ENCODE measurements at places on chromosomes 1 and 21.

DNA sequence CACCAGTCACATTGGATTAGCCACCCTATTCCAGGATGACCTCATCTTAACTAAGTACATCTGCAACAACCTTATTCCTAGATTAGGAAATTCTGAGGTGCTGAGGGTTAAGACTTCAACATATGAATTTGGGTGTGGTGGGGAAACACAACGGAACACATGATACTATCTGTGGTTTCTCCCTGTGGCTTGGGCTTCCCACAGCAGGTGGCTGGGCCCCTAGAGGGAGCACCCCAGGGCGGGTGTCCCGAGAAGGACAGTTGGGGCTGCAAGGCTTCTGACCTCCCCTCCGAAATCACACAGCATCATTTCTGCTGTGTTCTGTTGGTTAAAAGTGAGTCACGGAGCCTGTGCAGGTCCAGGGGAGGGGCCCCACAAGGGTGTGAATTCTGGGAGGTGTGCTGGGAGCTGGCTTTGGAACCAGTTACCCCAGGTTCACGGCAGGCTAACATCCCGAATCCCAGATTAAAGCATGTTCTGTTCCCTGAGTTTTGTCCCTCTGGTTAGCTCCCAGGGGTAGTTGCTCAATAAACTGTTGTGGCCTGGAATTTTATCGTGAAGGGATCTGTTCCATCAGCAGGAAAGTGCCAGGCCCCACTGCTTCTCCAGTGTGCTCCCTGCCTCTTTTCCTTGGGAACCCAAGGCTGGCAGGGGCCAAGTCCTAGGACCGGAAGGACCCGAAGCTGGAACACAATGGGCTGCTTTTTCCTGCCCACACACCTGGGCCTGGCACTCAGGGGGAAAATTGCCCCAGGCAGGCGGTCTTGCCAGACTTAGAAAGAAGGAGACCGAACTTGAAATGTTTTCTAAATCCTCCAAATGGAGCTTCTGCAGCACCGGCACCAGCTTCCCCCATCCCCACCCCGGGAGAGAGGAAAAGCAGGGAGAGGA lies 154.0 kb upstream of the WNT4 start:
- DNase-seq = no peak

DNA sequence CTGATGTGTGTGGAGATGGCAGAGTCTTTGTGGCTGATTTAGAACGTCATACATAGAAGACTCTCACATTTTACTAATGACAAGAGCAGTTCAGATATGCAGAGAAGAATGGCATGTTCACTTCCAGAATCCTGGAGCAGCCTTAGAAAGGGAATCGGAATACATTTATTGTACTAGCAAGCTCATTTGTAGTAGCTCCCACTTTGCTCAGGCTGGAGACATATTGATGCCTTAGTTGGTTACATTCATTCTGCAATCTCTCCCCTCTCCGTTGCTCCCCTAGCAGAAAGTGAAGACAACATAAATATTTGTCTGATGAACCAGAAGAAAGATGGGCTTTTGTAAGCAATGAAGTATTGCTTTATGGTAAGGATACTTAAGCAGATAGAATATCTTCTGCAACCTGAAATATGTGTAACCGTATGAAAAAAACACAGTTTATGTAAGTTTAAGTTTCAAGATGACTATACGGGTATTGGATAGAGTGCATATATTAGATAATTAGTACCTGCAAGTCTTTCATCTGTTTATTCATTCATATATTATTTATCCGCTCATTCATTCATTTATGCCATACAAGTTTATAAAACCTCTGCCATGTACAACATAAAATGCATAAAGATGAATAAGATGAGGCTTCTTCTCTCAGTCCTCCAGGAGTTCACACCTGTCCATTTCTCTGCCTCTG lies 135.7 kb downstream of the CNIH3 start:
- DNase-seq = no peak

DNA sequence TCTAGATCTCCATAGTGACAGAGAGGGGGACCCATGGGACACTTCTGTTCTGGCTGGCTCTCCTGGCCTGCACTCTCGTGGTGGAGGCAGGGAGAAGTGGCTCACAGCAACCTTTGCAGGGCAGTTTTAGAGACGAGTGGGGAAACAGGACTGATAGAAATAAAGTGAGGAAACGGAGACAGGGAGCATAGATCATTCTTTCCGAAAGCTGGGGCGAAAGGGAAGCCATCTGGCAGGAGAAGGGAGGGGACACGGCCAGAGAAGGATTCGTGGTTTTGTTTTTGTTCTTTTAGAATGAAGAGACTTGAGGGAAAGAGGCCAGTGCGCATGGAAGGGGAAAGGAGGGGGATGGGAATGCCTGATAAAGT lies 3.5 kb downstream of the TIE1 start:
- DNase-seq = no peak

- DNase-seq = no peak
These were observed 34.6 kb downstream of the DPYD start for GRCh38 chr1:97886199-97886598.

DNA sequence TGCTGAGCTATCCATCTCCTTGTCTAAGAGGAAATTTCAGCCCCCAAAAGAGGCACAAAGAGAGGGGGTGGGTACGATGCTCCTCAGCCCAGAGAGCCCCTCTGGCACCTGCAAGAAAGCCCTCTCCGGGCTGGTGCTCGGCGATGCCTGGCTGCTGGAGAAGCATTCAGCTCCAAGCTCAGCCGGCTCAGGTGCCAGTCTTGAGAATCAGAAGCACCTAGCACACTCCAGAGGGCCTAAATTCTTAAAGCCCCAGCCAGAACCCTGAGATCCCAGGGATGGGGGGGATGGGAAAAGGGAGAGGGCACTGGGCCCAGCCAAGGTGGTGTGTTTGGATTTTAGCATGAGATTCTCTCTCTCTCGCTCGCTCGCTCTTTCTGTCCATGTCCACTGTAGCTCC lies 2.9 kb downstream of the GRIK3 start:
- DNase-seq = no peak

- DNase-seq = no peak
These were observed 29.4 kb upstream of the IFNLR1 start for GRCh38 chr1:24216276-24217074.

- DNase-seq = no peak
These were observed 150.3 kb downstream of the PEX14 start for GRCh38 chr1:10625076-10625475.

GRCh38 chr1:235913311-235913710 lies 46.6 kb upstream of the LYST start:
- no peak for DNase-seq

DNA sequence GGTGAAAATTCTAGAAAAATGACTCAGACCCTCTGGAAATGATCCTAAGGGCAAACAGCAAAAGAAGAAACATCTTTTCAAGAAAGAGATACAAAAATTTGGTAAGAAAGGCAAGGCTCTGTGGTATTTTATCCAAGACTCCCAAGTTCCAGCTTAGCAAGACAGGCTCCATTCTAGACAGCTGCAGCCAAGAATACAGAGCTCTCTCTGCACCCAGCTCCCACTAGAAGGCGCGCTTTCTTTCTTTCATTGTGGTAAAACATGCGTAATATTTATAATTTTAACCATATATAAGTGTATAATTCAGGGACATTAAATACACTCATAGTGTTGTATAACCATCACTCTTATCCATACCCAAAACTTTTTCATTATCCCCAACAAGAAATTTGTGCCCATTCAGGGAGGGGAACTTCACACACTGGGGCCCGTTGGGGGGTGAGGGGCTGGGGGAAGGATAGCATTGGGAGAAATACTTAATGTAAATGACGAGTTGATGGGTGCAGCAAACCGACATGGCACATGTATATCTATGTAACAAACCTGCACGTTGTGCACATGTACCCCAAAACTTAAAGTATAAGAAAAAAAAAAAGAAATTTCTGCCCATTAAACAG lies 2.2 kb upstream of the HFM1 start:
- no peak for DNase-seq

DNA sequence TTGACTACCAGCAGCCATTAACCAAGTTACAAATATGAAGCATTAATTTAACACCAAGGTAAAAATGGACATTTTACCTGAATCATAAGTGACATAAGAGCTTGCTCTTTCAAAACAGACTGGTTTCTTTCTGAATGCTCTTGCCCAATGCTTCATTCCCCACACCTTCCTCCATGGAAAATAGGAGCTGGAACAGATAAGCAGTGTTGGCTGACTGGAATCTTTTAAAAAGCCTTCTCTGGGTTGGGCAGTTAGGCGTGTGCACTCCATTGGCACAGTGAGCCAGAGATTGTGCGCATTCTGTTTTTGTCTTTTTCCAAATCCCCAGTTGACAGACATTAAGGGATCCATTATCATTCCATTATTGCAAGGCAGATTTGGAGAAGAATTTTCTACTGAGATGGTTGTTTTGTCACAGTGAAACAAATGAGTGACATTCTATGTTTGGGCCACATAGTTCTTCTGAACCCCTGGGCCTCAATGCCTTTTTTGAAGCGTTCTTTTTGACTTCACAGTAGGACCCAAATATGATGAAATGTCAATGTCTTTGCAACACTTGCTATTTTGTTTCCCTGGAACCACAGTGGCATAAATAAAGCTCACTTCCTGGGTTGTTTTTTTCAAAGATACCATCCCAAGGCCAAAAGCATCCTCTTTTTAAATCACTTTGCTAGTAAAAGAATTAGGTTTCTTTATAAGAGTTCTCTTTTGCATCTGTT lies 32.3 kb downstream of the LRRC8B start:
- DNase-seq = no peak

GRCh38 chr1:30852026-30852425 lies 56.5 kb downstream of the SDC3 start:
- DNase-seq = no peak

DNA sequence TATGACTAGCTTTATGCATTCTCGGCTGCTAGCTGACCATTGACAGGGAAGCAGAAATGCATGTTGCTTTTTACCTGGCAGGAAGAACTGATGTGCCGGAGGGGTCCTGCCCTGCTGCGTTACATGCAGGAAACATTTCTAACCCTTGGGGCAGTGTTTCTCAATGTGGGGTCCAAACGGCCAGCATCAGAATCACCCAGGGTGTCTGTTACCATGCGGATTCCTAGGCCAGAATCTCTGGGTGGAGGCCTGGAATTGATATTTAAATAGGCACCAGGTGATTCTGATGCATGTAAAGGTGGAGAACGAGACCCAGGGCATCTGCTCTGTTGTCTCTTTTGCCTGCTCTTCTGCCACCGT lies 182.7 kb downstream of the PCP4 start:
- DNase-seq = no peak

GRCh38 chr1:236844499-236845271 lies 49.6 kb downstream of the MTR start:
- no peak for DNase-seq

GRCh38 chr1:241090798-241091197 lies 266.2 kb downstream of the RGS7 start:
- no peak for DNase-seq

GRCh38 chr1:101108111-101108500 lies 82.5 kb upstream of the DPH5 start:
- no peak for DNase-seq

DNA sequence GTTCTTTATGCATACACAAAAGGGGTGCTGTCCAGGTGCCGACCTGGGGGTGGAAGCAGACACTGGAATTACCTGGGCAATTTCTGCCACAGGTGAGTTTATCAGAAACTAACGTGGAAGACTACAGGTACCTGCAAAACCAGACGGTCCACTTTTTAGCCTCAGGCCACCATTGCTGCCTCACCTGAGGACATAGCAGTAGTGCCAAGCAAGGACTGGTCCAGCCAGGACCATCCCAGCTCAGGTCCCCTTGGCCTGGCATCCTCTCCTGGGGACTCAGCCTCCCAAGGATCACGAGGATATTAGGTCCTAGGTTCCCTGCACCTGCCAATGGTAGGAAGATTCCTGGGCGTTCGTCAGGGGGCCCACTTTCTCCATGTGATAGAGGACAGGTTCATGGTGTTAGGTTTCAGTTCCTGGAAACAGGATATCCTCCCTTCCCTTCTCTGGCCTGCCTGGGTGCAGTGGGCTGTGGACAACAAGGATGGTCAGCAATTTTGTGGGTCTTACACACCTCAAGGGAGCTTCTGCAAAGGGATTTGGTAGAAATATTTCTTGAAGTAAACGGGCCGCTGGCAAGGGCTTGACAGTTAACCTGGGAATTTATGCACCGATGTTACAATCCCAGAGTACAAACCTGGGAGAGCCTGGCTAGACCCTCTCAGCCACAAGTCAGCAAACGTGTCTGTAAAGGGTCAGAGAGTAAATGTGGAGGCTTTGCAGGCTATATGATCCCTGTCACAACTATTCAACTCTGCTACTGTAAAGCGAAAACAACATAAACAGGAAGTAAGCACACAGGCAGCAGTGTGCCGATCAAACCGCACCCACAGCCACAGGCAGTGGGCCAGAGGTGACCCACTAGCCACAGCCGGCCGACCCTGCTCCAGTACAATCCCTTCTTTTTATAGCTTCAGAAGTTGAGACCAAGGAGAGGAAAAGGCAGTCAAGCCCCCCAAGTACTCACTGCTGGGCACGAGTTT lies 71.4 kb upstream of the RAB4A start:
- no peak for DNase-seq

DNA sequence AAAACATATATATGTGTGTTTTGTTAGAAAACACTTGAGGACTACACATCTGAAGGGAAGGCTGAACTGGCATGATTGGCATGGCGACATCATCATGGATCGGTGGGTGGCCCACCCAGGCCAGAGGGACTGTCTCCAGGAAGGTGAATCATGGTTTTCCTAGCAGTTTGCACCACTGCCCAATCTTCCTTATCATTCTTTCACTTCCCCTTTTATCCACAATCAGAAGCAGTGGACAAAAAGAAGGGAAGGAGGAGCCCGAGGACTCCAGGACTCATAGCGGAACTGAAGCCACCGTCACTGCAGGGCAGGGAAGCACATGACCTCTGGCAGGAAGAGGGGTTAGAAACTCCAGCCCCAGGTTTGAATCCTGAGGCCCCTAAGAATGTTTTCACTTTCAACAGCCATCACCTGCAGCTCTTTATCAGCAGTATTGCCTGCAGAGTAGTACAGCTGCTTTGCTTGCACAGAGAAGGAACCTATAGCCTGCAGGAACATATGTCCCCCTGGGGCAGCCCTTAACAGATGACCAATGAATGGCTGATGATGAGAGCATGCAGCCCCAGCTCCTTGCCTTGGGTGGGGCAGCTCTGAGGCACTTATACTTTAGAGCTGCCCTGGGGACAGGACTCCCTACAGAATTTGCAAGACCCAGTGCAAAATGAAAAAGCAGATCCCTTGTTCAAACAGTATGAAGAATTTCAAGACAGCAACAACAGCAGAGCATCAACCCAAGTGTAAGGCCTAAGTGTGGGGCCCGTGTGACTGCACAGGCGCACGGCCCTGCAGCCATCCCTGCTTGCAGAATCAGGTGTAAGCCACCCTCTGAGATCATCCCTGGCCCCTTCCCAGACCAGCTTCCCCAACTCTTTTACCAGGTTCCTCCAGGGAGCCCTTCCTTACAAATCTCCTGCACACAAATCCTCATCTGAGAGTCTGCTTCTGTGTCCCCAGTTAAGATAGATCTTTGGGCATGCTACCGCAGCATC lies 241.8 kb upstream of the IRF2BP2 start:
- DNase-seq = no peak

GRCh38 chr1:56424744-56425493 lies 154.4 kb downstream of the PLPP3 start:
- DNase-seq = no peak

GRCh38 chr1:50208756-50209155 lies 100.0 kb downstream of the ELAVL4 start:
- DNase-seq = no peak
